ENCODE measurements at places on chromosomes 7 and 10. TPM values are rescaled to one million over a fixed set of nuclear protein-coding genes. Genes with fewer than 3 reads are reported as not detected.

- no peak for DNase-seq
Observed at GRCh38 chr10:18155321-18155720, 15.1 kb downstream of the CACNB2 start.

- DNase-seq, result no peak
Observed at GRCh38 chr7:28028471-28028870, 152.1 kb downstream of the JAZF1 start.

GRCh38 chr10:44369854-44370253 is 15.0 kb downstream of the CXCL12 start:
- DNase-seq, result no peak

The PTF1A gene
- polyA plus RNA-seq, result not detected

- no peak for DNase-seq
Observed at GRCh38 chr10:24255115-24255880, 46.4 kb downstream of the KIAA1217 start.

GRCh38 chr7:141272417-141272816 is 198.6 kb downstream of the TMEM178B start:
- DNase-seq, result no peak

The PROSER2 gene
- polyA plus RNA-seq, result 0.38 TPM
